ENCODE measurements at places on chromosomes 7 and 10. TPM values are rescaled to one million over a fixed set of nuclear protein-coding genes. Genes with fewer than 3 reads are reported as not detected.

DNA sequence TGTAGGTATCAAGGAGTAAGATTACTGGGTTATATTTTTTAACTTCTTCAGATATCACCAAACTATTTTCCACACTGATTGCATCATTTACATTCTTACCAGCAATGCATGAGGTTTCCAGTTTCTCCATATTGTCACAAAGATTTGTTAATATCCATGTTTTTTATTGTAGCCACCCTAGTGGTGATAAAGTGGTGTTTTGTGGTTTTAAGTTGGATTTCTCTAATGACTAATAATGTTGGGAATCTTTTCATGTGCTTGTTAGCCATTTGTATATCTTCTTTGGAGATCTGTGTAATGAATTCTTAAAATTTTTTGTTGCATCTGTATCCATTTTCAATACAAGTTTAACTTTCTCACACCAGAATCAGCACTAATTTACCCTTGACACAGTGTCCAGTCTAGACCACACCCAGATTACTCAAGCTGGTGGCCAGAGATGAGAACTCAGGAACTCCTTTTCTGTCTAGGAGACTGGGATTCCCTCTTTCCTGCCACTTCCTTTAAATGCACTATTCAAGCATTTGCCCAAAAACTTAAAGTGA lies 67.0 kb upstream of the PLXDC2 start:
- DNase-seq = no peak

GRCh38 chr10:17216217-17216900 lies 11.7 kb upstream of the VIM start:
- no peak for DNase-seq

The GHRHR gene
- not detected for total RNA-seq

DNA sequence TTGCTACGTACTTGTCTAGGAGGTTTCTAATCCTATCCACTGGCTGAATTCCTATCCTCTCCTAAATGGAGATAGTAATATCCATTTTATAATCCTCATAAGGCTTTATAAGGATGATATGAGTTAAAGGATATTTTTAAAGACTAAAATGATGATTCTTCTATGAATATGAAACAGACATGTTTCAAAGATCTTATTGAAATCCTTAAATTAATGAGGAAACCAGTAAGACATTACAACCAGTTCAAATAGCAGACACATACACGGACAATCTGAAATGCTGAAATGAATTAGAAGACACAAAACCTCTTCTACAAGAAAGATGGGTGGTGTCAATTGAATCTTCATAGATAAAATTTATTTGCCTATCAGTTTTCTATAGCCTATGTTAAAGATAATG lies 132.9 kb upstream of the ANK3 start:
- DNase-seq = no peak

DNA sequence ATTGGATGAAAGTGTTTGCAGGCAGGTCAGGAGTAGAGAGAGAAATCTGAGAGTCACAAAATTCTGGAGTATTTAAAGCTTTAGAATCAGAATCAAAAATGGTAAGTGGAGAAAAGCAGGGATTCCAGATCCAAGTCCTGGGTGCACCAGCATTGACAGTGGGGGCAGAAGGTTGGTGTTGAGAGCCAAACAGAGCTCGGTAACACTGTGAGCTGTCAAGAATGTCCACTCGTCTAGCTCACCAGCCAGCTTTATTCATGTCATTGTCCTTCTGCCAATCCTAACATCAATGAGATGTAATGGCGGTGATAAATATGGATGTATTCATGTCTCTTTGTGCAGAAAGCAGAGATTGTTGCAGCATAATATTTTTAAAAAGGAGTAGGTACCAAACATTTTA lies 128.8 kb downstream of the KLF6 start:
- DNase-seq = no peak

DNA sequence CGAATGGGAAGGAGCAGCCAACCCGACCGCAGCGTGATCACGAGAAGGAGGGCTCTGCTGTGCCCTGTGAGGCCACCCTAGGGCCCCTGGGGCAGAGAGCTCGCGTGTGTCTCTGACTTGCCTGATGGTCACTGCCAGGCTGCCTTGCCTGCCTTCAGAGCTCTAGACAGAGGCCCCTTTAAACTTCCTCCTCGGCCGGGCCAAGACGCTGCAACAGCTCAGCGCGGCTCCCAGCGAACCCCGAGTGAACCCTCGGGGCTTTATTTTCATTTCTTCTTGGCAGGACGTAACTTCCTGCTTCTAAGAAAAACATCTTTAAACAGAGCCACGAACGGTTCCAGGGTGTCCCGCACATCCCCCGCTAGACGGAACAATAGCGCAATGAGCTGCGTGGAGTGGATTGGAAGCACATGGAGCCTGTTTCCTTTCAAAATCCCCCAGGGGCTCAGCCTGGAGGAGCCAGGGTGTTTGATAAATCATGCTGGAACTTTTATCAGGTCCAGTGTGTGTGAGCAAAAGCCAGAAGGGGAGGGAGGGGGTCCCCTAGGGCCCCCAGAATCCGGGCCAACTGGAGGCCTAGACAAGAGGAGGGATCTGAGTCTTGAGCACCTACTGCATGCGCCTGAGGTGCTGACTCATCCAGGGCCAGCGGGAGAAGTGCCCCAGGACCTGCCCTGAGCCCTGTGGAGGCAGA lies 134.1 kb upstream of the GDF10 start:
- DNase-seq = peak; percentile 54

DNA sequence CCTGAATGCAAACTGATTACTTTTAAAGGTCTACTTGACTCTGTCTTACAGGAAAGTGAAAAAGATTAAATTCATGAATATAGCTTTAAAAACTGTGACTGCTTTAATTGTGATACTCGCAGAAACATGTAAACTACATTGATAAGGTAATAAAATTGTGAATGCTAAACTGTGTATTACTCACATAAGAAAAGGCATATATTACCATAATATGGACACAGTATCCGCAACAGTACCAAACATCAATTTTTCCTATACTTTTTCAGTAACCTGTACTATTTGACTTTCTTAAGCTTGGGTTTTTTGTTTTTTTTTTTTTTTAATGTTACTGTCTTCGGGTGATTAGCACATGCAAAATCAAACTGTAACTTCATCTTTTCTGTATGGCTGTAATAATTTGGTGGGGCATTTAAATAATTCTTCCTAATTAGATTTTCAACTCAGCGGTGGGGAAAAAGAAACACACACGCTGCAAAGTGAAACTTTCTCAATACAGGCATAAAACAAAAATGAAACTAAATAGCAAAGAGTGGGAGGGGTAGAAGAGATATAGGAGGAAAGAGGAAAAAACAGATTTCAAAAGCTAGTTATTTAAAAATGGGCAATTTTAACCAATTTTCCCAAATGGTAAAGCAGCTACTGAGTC lies 23.2 kb downstream of the NT5C3A start:
- no peak for DNase-seq

The GNG11 gene
- total RNA-seq = 0.16 TPM

GRCh38 chr7:96931891-96932290 lies 73.5 kb upstream of the DLX6 start:
- DNase-seq = no peak

DNA sequence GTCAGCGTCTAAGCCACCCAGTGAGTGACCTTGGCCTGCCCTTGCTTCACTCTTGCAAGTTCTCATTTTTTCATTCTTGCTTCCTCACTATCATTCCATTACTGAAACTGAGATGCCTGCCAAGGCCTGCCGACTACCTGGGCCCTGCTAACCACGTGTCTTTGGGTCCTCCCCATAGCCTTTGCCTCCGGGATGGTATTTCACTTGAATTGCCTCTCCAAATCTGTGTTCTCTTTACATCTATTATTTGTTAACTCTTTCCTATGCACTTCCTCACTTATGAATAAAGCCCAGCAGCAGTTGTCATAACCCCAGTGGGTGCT lies 234.6 kb downstream of the SNX10 start:
- no peak for DNase-seq

GRCh38 chr10:57664815-57665214 lies 602.9 kb downstream of the IPMK start:
- DNase-seq = no peak

The GIMAP8 gene
- 66.8 TPM for total RNA-seq

- no peak for DNase-seq
Measured at GRCh38 chr10:60271319-60272040, 118.2 kb downstream of the ANK3 start.

The LIPF gene
- not detected for total RNA-seq

DNA sequence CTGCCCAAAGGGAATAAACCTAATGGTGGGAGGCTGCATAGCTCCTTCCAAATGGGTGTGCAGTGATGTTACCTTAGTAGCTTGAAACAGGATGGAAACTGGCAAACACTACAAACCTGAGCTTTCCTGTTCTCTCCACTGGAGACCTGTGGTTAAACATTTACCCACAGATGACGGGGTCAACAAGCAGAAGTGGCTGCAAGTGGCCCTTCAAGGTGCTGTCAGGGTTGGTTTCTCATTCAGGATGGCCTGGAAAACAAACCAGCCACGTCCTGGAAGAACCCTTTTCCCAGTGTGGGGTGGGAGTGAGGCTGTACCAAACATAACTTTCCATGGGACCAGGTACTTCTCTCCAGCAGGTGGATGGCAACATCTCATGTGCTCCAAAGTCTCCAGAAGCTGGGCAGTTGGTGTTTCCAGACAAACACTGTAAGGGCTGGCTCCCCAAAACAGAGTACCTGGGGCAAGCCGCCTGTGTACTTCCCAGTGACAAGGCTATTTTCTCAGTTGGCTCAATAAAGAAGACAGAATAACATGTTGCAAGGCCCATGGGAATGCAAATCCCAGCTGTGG lies 67.5 kb downstream of the DNAJB9 start:
- no peak for DNase-seq

GRCh38 chr7:30222515-30223215 lies 61.7 kb upstream of the ZNRF2 start:
- no peak for DNase-seq

GRCh38 chr7:19560111-19560883 lies 148.5 kb downstream of the POLR1F start:
- no peak for DNase-seq

DNA sequence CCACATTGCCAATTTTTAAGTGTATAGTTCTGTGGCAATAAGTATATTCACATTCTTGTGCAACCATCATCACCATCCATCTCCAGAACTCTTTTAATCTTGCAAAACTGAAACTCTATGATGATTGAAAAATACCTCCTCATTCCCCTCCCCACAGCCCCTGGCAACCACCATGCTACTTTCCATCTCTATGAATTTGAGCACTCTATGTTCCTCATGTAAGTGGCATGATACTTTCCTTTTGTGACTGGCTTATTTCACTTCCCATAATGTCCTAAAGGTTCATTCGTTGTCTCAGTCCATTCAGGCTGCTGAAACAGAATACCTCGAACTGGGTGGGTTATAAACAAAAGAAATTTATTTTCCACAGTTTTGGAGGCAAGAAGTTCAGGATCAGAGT lies 23.4 kb upstream of the EGR2 start:
- no peak for DNase-seq

DNA sequence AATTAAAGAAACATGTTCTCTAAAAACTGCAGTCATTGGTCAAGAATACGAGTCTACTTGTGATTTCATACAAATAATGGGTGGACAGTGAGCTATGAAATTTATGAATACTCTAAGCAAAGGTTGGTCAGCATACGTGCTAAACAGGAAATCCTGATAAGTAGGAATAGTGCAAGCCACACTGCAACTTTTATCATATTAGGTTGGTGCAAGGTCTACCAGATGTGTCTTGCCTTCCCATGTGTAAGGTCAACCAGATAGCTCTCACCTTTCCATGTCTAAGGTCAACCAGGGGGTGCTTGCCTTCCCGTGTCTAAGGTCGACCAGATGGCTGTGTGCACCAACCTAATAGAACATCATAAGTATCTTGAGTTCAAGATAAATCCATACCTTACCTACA lies 2.0 kb upstream of the ITGB1 start:
- no peak for DNase-seq

The NACAD gene
- total RNA-seq = 0.16 TPM

DNA sequence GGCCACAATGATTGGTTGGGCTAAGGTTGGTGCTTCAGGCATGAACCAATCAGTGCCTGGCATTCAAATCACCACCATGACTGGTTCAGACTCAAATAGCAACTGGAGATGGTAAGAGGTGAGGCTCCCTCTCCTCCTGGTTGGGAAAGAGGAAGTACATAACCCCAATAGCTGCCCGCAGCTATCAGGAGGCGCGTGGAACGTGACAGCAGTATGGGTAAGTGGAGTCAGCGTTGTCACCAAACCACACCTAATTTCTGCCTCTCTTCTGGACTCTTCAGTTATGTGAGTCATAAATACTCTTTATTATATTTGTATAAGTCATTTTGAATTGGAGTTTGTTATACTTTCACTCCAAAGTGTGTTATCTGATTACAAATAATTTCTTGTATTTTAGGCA lies 17.9 kb upstream of the ITGA8 start:
- DNase-seq = no peak

Measured in naive thymus-derived CD8-positive, alpha-beta T cell (primary cell).